ENCODE measurements at places on chromosomes 11 and 22. TPM values are rescaled to one million over a fixed set of nuclear protein-coding genes. Genes with fewer than 3 reads are reported as not detected.
A peak's percentile ranks its signal among the peaks of the same experiment; 100 is the strongest.

DNA sequence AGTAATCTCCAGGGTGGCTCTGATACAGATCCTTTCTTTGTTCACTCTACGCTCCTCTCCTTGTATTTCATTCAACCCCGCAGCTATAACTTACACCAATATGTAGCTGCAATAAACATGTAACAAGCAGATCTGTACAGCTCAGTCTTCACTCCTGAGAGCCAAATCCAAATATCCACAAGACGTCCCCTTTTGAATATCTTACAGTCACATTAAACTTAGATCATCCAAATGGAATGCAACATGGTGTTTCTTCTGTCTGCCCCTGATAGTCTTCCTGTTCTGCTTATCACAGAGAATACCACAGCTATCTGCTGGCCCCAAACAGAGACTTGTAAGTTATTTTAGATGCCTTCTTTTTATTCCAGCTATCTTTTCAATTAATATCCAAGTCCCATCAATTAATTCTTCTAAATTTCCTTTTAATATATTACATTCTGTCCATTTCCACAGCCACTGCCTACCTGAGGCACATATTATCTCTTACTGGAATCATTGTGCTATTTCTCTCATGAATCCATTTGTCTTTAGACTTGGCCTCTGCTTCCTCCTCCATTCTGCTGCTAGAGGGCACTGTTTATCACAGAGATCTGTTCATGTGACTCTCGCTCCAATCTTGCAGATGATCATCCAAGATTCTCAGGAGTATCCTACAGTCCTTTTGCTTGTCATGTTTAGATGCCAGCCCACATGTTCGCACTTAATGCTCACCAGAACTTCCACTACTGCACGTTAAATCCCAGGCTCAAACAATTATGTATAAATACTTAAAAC lies 908.6 kb downstream of the NTM start:
- DNase-seq: peak; percentile 45

- no peak for DNase-seq
These were observed 20.1 kb downstream of the TOLLIP start for GRCh38 chr11:1289211-1289935.

- no peak for DNase-seq
These were observed 1.0 kb downstream of the SUN2 start for GRCh38 chr22:38754751-38755154.

- DNase-seq: no peak
These were observed 33.6 kb upstream of the TUB start for GRCh38 chr11:8047382-8047781.

DNA sequence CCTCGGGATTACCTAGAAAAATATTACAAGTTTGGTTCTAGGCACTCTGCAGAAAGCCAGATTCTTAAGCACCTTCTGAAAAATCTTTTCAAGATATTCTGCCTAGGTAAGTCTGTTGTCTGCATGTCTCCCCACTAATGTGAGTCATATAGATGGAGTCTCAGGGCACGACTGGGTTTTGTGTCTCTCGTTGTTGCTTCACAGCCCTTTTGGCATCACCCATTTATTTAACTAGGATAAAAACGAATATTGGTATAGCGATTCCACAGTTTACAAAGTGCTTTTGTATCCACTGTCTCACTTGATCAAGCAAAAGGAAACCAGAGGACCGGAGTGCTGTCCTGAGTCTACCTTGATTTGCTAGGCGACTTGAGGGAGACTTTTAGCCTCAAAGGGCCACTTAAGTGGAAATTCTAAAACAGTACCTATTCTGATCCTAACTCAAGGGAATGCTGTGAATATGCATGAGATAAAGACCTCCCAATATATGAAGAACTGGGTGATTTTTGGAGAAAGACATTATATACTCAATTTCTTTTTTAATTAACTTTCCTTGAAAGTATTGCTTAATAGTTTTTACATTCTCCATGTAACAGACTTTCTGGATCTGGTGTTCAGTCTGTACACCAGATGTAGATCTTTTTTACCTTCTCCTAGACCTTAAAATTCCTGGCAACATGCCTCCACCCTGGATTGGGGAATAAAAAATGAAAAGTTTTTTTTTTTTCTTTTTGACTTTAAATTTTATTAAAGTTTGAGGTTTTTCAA lies 590 bp downstream of the NNMT start:
- no peak for DNase-seq

- DNase-seq: no peak
These were observed 2.6 kb upstream of the SMDT1 start for GRCh38 chr22:42076764-42077485.

DNA sequence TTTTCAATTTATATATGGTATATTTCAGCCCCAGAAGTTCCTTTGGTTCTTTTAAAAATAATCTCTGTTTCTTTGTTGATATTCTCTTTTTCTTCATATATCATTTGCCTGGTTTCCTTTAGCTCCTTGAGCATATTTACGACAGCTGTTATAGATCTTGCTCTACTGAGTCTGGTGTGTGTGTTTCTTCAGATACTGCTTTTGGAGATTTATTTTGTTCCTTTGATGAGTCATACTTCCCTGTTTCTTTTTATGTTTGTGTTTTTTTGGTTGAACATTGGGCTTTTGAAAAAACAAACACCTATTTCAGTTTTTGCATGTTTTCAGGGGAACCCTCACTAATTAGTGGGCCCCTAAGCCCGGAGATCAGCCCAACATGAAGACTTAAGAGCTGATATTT lies 23.3 kb downstream of the GLB1L2 start:
- no peak for DNase-seq

OR6A2 gene
- total RNA-seq: not detected

Measured in HFFc6 (cell line).